ENCODE measurements at places on chromosomes 16 and 17. TPM values are rescaled to one million over a fixed set of nuclear protein-coding genes. Genes with fewer than 3 reads are reported as not detected.

DNA sequence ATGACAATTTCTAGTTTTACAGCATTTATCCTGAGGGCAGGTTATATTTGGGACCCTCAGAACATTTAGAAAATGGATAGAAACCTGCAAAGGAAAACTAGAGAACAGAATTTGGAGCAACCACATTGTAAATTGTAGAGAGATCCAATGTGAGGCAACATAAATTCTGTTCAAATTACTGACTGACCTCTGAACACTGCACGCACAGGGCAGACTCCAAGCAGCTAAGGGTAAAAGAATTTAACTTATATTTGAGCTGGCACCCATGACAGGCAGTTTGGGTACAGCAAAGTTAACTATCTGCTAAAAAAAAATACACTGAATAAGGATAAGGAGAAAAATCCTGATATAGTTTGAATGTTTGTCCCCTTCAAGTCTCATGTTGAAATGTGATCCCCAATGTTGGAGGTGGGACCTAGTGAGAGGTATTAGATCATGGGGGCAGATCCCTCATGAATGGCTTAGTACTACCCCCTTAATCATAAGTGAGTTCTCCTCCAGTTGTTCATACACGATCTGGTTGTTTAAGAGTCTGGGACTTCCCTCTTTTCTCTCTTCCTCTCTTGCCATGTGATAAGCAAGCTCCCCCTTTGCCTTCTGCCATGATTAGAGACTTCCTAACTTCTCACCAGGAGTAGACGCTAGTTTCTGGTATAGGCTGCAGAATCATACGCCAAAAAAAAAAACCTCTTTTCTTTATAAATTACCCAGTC lies 75.7 kb downstream of the FBXL20 start:
- no peak for DNase-seq

- no peak for DNase-seq
These were observed 18.7 kb upstream of the RFFL start for GRCh38 chr17:35082073-35082657.

DNA sequence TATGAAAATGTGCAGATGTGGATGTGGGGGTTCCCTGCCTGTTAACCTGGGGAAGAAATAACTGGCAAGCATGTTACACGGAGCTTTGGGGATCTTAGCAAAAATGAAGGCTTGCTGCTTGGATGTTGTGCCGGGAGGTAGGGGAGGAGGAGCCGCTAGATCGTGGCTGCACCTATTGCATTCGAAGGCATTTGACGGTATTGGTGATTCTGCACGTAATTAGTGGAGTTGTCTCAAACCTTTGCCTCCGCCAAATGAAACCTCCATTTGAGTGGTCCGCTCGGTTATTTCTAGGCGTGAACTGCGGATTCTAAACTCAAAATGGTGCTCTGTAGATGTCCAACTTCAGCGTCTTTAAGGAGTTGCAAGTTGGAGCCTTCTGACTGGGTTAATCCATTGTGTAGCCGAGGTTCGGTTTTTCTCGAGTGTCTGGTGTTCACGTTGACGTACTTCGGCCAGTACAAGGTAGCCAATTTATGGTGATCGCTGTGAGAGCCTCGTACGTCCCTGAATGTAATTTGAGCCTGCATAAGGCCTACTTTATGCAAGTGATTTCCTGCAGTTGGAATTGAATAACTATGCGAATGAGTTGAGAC lies 1.5 kb downstream of the TNRC6C start:
- DNase-seq = no peak

DNA sequence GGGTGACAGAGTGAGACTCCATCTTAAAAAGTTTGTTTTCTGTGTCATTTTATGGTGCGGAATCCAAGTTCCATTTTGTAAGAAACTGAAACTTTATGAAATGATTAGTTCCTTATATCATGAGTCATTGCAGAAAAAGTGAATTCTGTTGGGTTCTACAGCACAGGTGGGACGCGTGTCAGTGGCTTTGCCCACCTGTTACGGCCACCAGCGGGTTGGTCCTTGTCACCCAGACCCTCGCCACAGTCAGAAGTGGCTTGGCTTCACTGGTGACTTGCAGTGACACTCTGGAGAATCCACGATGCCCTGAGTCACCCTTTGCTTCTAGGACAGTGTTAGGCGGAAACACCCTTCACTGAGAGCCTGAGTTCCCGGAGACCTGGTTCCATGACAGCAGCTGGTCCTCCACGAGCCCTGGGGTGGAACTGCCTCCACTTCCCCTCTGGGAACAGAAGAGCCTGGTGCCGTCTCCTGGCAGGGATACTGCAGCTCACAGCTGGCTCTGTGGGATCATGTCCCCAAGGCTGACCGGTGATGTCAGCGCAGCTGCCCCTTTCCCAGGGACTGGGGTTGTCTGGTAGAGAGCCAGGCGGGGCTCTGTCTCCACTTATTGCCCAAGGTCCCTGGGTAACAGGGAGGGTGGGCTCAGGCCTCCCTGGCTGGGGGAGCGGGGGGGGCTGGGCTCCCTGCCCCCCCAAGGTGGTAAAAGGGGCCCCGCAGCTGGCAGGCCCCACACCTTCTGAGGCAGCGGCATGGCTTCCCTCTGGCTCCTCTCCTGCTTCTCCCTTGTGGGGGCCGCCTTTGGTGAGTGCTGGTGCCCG lies at the start of gene CTRB1:
CTRB1 (plus strand) TSS at position 733 of the 821 bp plus-strand sequence; CDS start at position 753, 20 bp downstream.
- DNase-seq = no peak

Gene ZNF276
- 39.3 TPM for total RNA-seq
